ENCODE measurements at places on chromosomes 7 and 10.

DNA sequence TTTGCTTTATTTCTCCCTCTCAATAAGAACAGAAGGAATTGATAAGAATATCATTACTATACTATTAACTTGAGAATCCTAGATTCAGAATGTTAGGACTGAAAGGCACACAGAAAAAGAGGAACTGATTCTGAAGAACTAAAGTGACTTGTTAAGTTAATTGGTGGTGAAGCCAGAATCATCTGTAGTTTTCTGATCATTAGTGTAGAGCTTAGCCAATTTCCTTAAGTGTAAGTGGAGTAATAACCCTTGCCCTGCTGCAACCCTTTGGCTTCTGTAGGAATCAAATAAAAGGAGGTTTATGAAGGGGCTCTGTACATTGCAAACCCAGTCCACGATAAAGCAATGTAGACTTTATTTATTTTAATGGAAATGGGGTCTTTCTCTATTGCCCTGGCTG is 1186.0 kb downstream of the SORCS3 start:
- no peak for DNase-seq

- DNase-seq = no peak
Observed at GRCh38 chr7:96136600-96137239, 185.2 kb downstream of the SLC25A13 start.

DNA sequence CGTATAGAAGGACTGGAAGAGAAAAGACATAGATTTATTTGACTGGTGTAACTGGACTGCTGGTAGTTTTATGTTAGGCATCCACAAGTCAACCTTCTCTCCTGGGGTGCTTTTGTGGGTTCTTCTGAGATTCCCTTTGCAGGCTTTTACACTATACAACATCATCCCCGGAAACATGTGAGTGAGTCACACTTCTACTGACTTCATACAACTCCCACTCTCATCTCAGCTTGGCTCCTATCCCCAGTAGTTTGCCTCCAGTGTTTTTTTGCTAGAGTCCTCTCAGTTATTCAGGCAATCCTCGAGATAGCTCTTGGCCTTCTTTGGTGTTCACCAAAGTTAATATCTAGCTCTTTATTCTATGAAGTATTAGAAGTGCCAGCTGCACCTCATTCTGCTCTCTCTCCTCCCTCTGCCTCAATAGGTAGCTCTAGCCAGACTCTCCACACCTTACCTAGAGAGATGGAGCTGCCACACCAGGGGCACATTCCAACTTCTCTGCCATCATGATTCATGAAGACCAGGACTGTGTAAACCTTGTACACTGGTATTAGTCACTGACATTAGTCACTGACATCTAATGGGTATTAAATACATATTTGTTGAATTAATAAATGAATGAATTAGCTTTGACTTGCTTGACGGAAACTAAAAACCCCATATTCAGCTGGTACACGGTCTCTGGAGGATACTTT is 281.9 kb downstream of the PPP1R3A start:
- no peak for DNase-seq

DNA sequence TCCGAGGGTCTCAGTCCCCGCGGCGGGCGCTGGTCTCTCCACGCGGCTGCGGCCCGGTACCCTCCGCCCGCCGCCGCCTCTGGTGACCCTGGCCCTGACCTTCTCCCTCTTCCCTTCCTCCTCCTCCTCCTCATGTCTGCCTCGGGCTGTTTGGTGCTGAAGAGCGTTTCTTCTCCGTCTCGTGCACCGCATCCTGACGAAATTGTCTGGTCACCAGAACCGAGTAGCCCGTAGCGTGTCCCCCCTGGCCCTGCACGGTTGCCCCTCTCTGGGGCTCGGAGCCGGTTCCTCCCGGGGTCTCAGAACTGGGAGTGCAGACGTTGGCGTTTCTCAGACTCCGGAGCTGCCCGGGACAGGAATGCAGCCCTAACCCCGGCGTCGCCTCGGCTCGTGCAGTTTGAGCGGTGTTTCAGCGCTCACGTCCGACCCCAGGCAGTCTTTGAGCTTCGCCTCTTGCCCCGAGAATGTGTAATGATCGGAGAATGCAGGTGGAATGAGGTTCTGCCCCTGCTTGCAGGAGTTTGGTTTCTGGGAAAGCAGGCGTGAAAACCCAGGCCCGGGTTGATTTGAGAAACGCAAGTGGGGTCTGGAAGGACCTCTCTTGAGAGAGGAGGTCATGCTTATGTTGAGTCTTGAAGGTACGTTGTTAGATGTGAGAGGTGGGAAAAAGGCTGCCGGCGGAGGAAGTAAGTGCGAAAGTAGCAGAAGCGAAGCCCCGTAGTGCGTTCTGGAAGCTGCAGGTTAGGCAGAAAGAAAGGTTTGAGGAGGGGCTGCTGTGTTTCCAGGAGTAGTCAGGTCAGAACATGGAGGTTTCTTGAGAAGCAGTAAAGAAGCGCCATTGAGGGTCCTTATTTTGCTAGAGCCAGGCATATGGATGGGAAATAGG is 743 bp downstream of the RBM17 start:
- no peak for DNase-seq

- no peak for DNase-seq
Observed at GRCh38 chr10:34880817-34881216, 65.7 kb upstream of the PARD3 start.

DNA sequence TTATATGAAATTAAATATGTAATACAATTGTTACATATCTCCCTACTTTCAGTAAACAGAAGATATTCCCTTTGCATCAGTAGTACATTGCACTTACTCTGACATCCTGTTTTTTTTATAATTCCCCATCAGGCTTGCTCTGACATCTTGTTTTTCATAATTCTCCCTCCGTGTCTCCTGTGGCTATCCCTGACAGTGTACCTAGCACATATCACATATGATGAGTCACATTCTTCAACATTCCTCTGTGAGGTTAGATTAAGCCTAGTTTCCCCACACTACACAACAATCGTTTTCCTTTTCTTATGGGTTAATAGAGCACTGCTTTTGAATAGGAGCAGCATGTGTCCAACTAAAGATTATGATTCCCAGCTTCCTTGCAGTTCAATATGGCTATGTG is 250.6 kb upstream of the NPVF start:
- DNase-seq = no peak

DNA sequence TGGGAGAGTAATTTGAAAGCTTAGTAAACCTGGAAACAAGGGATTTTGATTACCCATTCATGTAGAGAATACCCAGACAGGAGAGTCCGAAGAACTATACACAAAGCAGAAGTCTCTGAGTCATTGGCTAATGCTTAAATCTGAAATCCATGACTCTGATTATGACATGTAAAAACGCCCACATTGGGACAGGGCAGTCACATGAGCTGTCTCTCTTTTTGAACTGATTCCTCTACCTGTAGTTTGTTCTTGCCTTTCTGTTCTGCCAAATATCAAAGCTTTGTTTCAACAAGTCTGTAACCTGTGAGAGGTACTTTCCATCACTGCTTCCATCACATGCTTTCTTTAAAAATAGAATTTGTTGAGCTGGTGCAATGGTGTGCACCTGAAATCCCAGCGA is 4.3 kb upstream of the GPNMB start:
- no peak for DNase-seq

DNA sequence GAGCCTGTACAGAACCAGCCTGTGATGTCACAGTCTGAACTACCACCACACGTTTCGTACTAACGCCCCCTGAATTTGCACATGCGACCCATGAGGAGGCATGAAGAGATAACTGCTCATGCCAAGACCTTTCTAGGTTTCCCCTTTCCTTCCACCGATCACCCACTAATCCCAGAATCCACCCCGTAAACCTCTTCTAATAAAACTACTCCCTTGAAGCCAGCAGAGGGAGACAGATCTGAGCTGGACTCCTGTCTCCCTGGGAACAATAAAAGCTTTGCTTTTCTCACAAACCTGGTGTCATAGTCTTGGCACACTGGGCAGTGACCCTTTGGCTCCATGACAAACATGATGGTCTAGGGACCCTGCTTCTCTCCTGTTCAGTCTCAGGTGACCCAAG is 144.5 kb downstream of the FRMD4A start:
- no peak for DNase-seq

Measured in NCI-H2029 treated with DMSO at 0.1 percent for 48 hours (cell line).